ENCODE measurements at places on chromosomes 12 and 14.
A peak's percentile ranks its signal among the peaks of the same experiment; 100 is the strongest.

- H3K4me3 ChIP-seq = no peak overlapping the region
- no peaks in the 10 kb centered on the region for H3K36me3 ChIP-seq
- no peaks in the 10 kb centered on the region for H3K4me1 ChIP-seq
- no peak overlapping the region for H3K27ac ChIP-seq
- no peak for DNase-seq
- peaks cover 12% of the 10 kb centered on the region for H3K27me3 ChIP-seq
Measured at GRCh38 chr12:29008786-29009185, 140.3 kb upstream of the FAR2 start.

- peaks cover 63% of the 10 kb centered on the region for H3K36me3 ChIP-seq
- H3K27me3 ChIP-seq = no peaks in the 10 kb centered on the region
- no peak for DNase-seq
- H3K27ac ChIP-seq = no peak overlapping the region
- no peak overlapping the region for H3K4me3 ChIP-seq
- H3K4me1 ChIP-seq = peaks cover 8% of the 10 kb centered on the region
Measured at GRCh38 chr14:30588873-30589272, 29.9 kb downstream of the G2E3 start.

DNA sequence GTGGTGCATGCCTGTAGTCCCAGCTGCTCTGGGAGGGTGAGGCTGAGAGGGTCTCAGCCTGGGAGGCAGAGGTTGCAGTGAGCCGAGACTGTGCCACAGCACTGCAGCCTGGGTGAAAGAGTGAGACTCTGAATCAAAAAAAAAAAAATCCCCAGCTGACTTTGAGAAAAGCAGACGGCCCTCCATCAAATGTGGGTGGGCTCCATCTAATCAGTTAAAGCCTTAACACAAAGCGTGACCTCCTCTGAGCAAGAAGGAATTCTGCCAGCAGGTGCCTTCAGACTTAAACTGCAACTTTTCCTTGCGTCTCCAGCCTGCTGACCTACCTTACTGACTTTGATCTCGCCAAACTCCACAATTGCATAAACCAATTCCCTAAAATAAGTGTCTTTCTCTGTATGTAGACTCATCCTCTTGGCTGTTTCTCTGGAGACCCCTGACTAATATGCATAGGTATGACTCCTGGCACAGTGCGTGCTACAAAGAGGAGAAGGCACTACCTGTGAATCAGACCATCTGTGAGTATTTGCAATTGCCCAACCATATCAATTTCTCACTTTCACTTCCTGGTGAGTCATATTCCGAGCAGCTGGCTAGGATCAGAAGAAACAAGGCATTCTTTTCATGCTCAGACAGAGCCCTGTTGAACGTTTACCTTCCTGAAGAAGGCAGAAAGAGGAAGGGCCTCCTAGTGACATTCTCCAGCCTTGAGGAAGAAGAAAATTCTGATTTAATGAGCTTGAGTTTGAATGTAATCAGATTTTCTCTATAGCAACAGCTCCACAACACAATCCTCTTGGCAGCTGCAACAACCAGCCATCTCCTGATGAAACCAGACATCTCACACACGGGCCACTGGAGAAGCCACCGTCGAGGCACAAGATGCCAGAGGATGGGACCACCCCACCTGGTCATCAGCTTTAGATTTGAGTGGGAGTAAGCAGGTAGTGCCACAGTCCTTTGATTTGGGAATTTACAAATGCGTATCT is 54.3 kb downstream of the CLMN start:
- H3K4me1 ChIP-seq = peaks cover 34% of the 10 kb centered on the region
- DNase-seq = peak; percentile 51
- peak overlapping the region; percentile 2 for H3K27ac ChIP-seq

- H3K4me3 ChIP-seq = no peak overlapping the region
- no peak overlapping the region for H3K27ac ChIP-seq
- DNase-seq = peak; percentile 52
Measured at GRCh38 chr12:15584366-15585041, 204.7 kb downstream of the EPS8 start.

GRCh38 chr12:124745891-124746570 is 117.6 kb downstream of the SCARB1 start:
- peak; percentile 30 for DNase-seq
- H3K27ac ChIP-seq = no peak overlapping the region
- H3K27me3 ChIP-seq = peaks cover 80% of the 10 kb centered on the region
- H3K36me3 ChIP-seq = no peaks in the 10 kb centered on the region
- H3K4me1 ChIP-seq = peaks cover 13% of the 10 kb centered on the region

DNA sequence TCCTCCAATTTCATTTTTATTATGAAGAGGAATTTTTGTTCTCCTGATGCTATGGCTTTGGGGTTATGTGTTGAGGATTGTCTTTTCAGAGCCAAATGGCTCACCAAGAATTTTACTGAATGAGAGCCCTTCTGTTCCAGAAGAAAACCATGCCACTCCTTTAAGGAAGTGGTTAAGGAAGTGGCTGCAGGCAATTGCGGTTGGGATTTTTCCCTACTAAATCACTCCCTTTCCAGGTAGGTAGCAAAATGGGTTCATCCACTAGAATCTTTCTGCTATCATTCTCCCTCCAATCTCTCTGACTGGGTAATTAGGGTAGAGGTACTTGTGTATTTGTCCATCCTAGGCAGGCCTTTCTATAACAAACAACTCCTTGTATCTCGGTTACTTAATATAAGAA is 163.1 kb downstream of the TTC8 start:
- H3K4me1 ChIP-seq = no peaks in the 10 kb centered on the region
- H3K27me3 ChIP-seq = no peaks in the 10 kb centered on the region
- no peaks in the 10 kb centered on the region for H3K36me3 ChIP-seq
- DNase-seq = no peak
- H3K27ac ChIP-seq = no peak overlapping the region

- H3K4me3 ChIP-seq = no peak overlapping the region
- no peaks in the 10 kb centered on the region for H3K36me3 ChIP-seq
- H3K27me3 ChIP-seq = peaks cover 11% of the 10 kb centered on the region
- DNase-seq = no peak
- no peak overlapping the region for H3K27ac ChIP-seq
Measured at GRCh38 chr12:76738824-76739579, 24.9 kb upstream of the ZDHHC17 start.

DNA sequence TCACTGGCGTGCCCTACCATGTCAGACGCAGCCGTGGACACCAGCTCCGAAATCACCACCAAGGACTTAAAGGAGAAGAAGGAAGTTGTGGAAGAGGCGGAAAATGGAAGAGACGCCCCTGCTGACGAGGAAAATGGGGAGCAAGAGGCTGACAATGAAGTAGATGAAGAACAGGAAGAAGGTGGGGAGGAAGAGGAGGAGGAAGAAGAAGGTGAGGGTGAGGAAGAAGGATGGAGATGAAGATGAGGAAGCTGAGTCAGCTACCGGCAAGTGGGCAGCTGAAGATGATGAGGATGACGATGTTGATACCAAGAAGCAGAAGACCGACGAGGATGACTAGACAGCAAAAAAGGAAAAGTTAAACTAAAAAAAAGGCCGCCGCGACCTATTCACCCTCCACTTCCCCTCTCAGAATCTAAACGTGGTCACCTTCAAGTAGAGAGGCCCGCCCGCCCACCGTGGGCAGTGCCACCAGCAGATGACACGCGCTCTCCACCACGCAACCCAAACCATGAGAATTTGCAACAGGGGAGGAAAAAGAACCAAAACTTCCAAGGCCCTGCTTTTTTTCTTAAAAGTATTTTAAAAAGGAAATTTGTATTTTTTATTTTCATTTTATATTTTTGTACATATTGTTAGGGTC is 13.2 kb downstream of the TRIP11 start:
- no peak for DNase-seq
- H3K4me1 ChIP-seq = peaks cover 7% of the 10 kb centered on the region
- no peak overlapping the region for H3K4me3 ChIP-seq
- no peak overlapping the region for H3K27ac ChIP-seq
- H3K27me3 ChIP-seq = no peaks in the 10 kb centered on the region
- peaks cover 28% of the 10 kb centered on the region for H3K36me3 ChIP-seq

GRCh38 chr12:18146363-18146762 is 56.4 kb upstream of the RERGL start:
- H3K27me3 ChIP-seq = no peaks in the 10 kb centered on the region
- H3K36me3 ChIP-seq = no peaks in the 10 kb centered on the region
- no peaks in the 10 kb centered on the region for H3K4me1 ChIP-seq
- no peak for DNase-seq
